ENCODE measurements at places on chromosomes 3 and 15.

- DNase-seq = no peak
Measured at GRCh38 chr15:43932907-43933306, 106.1 kb downstream of the WDR76 start.

DNA sequence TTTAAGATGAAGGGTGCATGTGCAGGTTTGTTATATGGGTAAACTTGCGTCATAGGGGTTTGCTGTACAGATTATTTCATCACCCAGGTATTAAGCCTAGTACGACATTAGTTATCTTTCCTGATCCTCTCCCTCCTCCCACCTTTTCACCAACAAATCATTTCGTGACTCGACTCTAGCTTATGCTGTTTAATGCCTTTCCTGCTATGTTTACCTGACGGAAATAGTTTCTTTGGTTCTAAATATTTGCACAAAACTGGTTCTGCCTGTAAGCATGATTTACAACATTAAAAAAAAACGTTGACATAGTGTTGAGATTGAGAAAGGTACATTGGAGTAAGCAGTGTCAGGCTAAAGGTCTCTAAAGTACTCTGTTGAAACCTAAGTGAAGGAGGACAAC, 2.4 kb downstream of the GNL3 start:
- no peak for DNase-seq

GRCh38 chr3:172364374-172365027, 83.8 kb downstream of the GHSR start:
- DNase-seq = no peak

DNA sequence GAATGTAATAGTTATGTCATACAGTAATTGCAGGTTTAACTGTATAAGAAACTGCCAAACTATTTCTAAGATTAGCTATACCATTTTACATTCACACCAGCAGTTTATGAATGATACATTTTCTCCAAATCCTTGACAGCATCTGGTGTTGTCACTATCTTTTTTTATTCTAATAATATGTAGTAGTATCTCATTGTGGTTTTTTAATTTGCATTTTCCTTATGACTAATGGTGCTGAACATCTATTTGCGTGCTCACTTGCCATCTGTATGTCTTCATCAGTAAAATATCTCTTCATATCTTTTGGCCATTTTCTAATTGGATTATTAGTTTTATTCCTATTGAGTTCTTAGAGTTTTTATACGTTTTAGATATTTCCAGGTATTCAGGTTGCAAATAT, 994.0 kb upstream of the SEMA6D start:
- no peak for DNase-seq

DNA sequence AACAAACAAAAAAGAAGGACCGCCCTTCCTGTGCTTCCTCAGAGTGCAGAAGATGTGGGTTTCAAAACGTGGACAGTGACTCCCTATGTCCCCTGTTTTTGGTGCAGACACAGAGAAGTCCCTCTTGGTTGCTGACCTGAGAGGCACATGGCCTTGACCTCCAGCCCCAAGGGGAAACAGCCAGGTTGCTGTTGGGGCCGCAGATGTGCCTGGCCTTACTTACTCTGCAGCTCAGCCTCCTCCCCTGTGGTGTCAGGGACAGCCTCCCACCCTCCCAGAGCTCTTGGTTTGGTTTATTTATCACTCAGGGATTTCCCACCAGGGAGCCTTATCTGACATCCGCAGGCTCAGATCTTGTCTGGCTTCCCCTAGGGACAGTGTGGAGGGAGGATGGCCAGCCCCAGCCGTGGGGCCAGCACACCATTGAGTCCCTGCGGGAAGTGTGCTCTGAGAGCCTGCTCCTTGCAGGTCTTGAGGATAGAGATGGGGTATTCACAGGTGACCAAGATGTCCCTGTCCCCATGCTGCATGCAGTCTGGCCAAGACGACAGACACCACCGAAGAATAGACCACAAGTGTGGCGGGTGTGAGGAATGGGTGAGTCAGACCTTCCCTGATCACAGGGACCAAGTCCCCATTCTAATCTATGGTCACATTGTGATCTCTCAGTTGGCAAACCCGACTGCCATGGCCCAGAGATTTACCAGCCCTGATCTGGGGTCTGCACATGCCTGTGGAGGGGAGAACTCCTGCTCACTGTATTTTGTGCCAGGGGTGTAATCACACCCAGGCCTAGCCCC, 134.3 kb upstream of the ABHD17C start:
- DNase-seq = no peak

GRCh38 chr15:67760901-67761300, 64.4 kb upstream of the SKOR1 start:
- no peak for DNase-seq

- no peak for DNase-seq
Measured at GRCh38 chr3:25834346-25834745, 44.5 kb downstream of the OXSM start.

- DNase-seq = no peak
Measured at GRCh38 chr3:111862415-111862814, 3.4 kb downstream of the PHLDB2 start.

- DNase-seq = no peak
Measured at GRCh38 chr3:128515-129172, 67.9 kb upstream of the CHL1 start.

GRCh38 chr3:101963902-101964362, 114.6 kb downstream of the NFKBIZ start:
- DNase-seq = peak; percentile 39

GRCh38 chr3:22392859-22393258, 641.8 kb upstream of the ZNF385D start:
- DNase-seq = no peak

DNA sequence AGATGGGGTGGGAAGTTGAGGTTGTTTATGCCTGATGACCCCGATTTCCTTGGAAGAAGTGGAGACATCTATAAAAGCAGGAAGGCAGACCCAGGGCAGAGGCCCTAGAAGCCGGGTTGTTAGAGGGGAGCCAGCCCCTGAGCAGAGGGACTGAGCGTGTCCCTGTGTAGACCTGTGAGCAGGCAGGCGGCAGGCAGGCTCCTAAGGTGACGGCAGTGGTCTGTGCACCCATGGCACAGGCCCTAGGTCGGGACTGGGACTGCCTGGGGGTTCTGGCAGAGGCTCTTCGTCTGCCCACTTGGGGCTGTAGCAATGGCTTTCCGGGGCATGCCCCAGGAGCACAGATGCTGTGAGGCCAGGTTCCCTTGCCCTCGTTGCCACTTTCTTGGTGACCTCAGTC, 9.9 kb downstream of the SEMA4B start:
- no peak for DNase-seq

Measured in EL (cell line).